ENCODE measurements at places on chromosomes 1 and 21.

GRCh38 chr1:216847397-216848036, 124.3 kb upstream of the ESRRG start:
- DNase-seq = no peak

GRCh38 chr1:23202263-23202749, 15.0 kb downstream of the HTR1D start:
- DNase-seq = no peak

GRCh38 chr1:50976111-50976889, 6.3 kb downstream of the CDKN2C start:
- DNase-seq = no peak

DNA sequence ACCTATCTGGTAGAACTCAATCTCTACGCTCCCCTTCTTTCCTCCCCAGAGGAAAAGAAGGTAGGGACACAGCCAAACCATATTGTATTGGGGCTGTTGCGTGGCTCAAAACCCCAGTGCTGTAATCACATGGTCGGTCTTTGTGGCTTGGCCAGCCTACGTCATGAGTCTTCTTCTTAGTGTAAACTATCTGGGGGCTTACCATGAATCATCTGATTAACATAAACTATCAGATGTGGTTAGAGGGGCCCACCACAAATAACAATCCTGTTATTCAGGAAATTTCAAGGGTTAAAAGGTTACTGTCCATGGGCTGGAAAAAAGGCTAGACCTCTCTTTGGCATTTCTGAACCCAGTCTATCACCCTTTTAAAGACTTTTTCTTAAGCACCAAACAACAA, 49.5 kb upstream of the GPR52 start:
- DNase-seq = no peak

DNA sequence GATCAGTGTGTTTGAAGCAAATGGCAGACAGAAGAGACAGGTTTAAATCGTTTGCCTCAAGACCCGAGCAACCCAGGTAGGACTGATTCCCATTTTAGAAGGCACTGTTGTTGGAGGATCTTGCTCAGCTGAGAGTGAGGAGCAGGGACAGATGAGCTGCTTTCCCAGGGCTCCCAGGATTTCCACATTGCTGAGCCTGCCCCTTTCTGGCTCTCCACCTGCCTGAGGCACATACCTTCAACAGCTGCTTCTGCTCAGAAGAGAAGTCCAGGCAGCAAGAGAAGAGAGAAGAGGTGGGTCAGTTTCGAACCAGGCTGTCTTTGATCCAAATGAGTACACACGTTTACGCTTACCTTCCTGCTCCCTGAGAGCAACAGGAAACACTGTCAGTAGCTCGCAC, 5.7 kb downstream of the TNNT2 start:
- no peak for DNase-seq

- no peak for DNase-seq
These were observed 72.8 kb downstream of the ETS2 start for GRCh38 chr21:38878379-38879179.

DNA sequence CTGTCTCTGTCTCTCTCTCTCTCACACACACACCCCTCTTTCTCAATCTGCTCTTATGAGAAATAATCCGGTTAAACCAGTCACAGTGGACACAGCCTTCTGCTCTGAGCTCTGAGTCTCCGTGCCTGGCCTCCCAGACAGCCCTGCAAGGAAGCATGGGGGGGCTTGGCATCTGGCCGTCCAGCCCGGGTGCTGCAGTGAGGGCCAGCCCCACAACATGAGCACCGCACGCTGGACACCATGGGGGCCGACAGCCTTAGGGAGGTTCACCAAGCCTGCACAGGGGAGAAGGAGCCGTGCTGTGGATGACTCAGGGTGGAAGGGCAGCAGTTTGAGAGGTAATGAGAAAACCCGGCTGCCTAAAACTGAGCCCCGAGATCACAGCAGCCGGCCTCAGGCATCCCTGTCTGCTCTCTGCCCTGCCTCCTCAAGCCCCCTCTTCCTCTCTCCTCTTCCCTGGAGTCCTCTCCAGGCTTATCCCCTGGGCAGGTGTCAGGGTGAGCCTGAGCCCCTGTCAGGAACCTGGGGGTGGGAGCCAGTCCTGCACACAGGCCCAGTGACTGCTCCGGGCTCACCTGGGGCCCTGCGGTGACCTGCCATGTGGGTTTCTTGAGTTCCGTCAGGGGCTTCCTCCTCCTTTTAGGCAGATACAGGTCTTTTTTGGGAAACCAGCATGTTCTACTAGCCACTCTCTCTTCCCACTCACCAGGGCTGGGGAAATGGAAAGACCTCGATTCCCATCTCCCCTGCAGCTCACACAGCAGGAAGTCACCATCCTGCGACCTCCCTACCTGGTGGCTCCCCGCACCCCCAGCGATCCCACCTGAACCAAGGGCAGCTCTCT, 92.8 kb downstream of the ITPKB start:
- no peak for DNase-seq

GRCh38 chr1:221309723-221310122, 430.5 kb downstream of the HLX start:
- DNase-seq = no peak

DNA sequence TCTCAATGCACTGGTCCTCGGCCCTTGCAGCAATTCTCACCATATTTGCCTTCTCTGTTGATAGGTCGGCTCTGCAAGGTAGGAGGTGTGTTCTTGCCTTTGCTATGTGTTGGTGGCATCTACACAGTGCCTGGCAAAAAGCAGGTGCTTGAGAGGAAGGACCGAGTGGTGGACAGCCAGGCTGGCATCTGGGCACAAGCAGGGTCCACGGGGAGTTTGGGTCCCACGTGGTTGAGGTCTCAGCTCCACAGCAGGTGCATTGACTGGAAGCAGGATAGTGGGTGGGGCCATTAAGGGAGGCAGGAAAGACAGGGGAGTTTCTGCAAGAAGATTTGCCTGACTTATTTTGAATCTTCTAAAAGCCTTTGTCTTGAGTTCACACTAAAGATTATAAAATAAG, 81.2 kb upstream of the WNT4 start:
- DNase-seq = no peak

DNA sequence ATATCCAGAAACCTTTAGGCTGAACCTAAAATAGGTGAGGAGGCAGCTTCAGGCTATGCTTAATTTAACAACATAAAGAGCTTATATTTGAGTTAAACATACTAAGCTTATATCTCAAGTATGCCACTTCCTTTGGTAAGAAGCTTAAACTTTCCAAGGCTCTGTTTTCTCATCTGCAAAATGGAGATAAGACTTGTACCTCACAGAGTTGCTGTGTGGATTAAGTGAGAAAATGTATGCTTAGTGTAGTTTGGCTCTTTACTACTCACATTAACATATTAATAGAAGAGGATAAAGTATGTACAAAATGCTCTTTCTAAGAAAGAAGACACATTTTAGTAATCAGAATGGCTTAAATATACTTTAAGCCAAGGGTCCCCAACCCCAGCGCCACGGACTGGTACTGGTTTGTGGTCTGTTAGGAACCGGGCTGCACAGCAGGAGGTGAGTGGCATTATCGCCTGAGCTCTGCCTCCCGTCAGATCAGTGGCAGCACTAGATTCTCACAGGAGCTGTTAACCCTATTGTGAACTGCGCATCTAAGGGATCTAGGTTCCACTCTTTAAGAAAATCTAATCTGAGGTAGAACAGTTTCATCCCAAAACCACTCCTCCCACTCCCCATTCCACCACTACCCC, 77.2 kb downstream of the HS2ST1 start:
- no peak for DNase-seq

DNA sequence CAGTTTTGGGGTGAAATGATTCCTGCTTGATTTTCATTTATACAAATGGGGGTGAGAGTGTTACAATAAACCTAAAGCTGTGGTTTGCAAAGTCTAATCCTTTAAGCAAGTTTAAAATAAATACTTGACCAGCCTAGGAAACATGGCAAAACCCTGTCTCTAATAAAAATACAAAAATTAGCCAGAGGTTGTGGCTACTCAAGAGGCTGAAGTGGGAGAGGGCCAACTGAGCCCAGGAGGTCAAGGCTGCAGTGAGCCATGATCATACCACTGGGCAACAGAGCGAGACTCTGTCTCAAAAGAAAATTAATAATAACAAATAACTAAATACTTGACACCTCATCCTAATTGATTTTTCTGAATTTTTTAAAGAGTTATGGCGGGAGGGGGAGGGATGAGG, 110.8 kb downstream of the EIF4G3 start:
- DNase-seq = no peak

DNA sequence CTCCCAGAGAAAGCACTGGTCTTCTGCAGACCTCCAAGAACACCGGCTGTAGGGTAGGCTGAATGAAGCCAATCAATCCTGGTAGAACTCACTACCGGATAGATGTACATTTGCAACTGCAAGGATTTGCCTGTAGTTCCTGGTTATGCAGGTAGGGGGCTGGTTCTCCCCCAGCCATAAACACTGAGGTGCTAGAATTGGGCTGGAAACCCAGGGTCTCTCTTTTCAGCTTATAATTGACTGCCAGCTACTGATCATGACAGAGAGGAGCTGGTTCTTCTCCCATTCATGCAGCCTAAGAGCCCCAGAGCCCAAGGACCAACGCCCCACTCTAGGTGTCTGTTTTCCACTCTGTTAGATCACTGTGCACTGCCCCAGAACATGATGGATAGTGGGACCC, 21.5 kb upstream of the MTARC2 start:
- no peak for DNase-seq
